GM12892 (cell line): ENCODE measurements at places on chromosomes 2 and 18.

DNA sequence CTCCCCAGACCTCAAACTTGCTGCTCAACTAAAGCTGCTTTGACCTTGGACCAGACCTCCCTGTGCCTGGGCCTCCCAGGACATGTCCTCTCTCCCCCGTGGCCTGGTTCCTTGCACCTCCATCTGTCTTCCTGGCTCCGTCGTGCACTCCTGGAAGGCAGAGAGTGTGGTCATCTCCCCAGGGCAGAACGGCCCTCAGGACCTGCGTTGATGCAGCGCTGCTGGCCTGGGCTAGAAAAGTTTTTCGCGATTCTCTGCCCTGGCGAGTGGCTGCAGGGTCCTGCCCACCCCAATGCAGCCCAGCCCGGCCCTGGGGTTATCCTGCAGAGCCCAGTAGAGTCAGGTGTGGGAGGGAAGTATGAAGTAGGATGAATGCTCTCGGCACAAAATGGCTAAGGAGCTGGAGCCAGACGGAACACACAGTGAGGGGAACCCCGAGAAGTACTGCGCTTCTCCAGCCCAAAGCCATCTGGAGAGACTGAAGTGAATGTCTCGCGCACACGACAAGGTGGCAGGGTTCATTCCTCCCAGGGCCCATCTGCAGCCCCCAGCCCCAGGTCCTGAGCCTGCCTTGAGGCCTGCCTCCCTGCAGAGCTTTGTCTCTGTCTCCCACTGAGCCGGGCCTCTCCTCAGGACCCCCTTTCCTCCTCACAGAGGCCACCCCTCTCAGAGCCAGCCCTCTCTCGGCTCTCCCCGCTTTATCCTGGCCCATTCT is 41.7 kb downstream of the ATOH8 start:
- DNase-seq, result no peak

- peak; percentile 16 for DNase-seq
These were observed 31.0 kb upstream of the SLC3A1 start for GRCh38 chr2:44244135-44244871.

DNA sequence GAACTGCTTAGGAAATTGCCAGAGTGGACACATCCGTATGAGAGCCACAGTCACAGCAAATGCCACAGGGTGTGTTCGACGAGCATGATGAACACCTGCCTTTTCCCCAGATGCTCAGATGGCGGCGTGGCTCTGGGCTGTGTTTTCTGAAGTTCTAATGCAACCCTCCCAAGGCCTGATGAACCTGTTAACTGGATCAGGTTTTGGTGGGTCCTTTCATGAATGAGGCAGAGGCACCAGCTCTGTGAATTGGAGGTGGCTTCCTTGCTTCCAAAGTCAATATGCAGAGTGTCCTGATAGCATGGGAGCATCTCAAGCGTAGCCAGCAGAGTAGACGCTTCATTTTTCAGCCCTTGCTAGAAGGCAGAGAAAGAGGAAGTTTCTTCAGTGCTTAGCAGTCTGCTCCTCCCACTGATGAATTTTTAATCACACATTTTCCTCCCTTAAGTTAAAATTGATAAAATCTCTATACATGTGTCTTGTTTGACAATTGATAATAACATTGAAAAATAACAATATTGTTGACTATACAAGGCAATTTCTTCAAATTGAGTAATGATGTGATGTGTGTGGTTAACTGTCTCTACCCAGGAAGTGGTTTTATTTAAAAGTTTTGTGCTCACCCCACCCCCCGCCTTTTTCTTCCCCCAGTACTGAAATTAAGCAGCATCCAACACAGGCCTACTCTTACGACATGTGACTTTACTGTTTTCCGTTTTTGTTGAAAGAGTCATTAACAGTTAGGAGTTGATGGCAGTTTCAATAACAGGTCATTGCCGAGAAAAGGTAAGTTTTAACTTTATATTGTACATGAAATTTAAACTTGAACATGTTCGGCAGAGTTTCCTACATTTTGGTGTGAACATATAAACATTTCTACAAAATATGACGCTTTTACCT is at the start of gene ARHGAP15:
TSS of gene ARHGAP15 (plus strand) at position 739 of the 900 bp plus-strand sequence.
- DNase-seq, result peak; percentile 25

DNA sequence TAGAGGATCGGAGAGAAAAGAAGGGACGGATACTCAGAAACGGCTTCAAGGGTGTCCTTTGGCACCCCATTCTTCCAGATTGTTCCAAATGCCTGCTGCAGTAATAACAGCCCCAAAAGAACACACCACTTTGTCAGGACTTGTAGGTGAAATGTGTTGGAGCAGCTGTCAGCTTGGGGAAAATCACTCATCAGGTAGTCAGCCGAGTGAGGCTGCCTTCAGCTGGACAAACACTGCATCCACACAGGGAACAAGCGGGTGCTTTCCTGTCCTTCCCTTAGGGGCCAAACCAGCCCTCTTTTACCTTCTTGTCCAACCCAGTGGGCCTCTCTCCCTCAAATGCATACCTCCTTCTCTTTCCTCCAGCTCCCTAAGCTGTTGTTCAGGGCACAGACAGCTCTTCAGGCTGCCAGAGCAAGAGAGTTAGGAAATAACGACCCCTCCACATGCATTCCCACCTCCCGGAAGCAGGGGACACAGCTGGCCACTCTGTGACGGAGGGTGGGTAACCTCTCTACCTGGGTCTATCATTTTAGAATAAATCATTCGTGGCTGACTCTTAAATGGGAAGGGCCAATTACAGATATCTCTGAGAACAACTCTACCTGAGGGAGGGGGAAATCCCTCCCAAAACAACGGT is 48.1 kb downstream of the BCL11A start:
- no peak for DNase-seq

- no peak for DNase-seq
These were observed 310.8 kb upstream of the MAP2 start for GRCh38 chr2:209113026-209113425.

- DNase-seq, result no peak
These were observed 79.3 kb downstream of the NABP1 start for GRCh38 chr2:191757208-191757607.

DNA sequence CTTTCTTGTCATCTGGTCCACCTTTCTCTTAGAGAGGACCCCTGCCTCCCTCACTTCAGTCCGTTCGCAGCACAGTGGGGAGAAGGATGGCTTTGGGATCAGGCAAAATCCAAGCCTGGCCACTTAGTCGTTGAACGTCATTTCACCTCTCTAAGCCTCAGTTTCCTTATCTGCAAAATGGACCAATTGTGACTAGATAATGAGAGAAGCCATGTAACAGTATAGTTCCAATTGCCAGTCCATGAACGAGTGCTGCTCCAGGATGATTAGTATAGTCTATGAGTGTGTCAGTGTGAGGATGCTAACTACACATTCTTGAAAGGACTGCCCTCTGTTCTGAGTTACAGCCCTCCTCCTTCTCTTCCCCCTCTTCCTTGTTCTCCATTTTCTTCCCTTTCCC is 1.1 kb downstream of the INHA start:
- no peak for DNase-seq
